ENCODE measurements at places on chromosomes 1 and 21.

- no peak for DNase-seq
These were observed 43.0 kb upstream of the TARDBP start for GRCh38 chr1:10969267-10969970.

- no peak for DNase-seq
These were observed 1096.7 kb downstream of the KCNT2 start for GRCh38 chr1:195511501-195511900.

DNA sequence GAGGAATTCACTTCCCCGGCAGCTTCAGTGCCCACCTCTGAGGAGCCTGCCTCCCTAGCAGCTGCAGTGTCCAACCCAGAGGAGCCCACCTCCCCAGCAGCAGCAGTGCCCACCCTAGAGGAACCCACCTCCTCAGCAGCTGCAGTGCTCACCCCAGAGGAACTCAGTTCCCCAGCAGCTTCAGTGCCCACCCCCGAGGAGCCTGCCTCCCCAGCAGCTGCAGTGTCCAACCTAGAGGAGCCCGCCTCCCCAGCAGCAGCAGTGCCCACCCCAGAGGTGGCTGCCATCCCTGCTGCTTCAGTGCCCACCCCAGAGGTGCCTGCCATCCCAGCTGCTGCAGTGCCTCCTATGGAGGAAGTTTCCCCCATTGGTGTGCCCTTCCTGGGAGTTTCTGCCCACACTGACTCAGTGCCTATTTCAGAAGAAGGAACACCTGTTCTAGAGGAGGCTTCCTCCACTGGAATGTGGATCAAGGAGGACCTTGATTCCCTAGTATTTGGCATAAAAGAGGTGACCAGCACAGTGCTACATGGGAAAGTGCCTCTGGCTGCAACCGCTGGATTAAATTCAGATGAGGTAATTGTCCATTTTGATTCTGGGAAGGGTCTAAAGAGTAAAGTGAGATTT, 77.4 kb upstream of the BMP8A start:
- no peak for DNase-seq

DNA sequence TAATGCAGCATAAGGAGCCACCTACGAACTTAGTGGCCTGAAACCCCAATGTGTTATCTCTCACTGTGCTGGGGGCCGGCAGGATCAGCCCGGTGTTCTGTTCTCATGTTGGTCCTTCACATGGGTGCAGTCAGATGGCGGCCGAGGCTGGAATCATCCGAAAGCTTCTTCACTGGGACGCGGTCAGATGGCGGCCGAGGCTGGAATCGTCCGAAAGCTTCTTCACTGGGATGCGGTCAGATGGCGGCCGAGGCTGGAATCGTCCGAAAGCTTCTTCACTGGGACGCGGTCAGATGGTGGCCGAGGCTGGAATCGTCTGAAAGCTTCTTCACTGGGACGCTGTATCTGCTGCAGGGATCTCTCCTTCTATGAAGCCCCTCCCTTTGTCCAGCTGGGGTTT, 12.6 kb upstream of the PCBP3 start:
- no peak for DNase-seq

DNA sequence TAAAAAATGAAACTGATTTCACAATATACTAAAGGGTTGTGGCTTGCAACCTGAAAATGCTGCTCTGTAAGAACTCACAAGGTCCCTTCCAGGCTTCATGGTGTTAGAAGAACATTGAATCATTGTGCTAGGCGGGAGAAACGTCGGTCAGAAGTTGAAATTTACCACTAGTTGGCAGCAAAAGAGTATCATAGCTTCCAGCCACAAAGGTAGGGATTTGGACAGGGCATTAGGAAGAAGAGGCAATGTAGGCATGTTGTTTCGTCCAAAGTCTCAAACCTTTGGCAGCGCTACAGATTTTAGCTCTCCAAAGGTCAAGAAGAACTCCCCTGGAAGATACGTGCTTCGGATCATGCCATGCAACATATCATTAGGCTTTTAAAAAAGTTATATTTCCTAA, 62.5 kb upstream of the ZP4 start:
- DNase-seq: no peak

DNA sequence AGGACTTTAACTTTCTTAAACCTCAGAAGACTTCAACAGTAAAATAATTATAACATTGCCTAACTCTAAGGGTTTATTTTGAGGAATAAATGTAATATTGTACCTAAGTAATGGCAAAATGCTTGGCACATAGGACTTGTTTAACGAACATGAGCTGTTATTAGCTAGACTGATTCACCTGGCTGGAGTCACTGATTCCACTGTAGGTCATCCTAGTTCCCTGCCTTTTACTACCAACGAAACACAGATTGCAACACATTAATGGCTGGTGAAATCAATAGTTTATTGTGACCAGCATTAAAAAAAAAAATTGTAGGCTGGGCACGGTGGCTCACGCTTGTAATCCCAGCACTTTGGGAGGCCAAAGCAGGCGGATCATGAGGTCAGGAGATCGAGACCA, 45.5 kb upstream of the ATP5PO start:
- no peak for DNase-seq

GRCh38 chr1:22639286-22639685, 2.9 kb downstream of the C1QA start:
- no peak for DNase-seq

DNA sequence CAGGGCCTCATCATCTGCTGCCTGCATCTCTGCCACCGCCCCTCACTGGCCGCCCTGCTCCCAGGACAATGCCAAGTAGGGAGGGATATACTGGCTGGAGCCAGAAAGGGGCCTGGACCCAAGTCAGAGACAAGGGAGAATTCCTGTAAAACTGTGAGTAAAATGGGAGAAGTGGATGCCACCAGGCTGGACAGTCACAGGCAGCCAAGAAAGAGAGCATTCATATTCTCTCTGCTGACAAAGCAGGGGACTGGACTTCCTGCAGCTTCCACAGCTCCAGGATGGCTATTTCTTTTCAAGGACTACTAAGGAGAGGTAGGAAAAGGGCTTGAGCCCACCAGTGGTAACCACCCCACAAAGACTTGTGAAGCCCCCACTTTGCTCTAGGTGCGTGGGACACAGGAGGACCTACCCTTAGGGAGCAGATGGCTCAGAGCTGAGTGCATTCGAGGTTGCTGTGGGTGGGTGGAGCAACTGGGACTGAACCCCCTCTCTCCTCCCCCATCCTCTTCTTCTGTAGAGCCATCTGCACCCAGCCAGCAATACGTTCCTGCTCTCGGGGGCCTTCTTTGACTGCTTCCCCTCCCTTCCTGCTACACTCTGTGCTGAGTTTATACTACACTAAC, 57.5 kb downstream of the GLIS1 start:
- no peak for DNase-seq

- DNase-seq: no peak
These were observed 1.9 kb downstream of the GIPC2 start for GRCh38 chr1:78047631-78048030.

- DNase-seq: no peak
These were observed 91.6 kb downstream of the TBX19 start for GRCh38 chr1:168372307-168372706.

- no peak for DNase-seq
These were observed 188.3 kb upstream of the MAP1LC3C start for GRCh38 chr1:242187171-242187570.

DNA sequence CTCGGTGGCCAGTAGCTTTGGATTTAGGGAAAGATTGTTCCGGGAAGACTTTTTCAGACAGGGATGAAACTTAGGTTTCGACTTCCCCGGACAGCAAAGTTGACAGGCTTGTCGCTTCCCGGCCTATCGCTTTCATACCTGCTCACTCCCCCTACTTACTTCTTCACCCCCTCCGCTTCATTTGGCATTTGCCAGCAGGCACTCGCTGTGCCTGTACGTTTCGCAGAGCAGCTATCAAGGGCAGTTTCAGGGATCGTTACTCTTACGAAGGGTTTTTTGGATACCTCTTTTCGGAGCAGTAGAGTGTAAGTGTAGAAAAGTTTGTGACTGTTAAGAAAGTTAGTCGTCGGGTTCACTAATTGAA, 393 bp downstream of the BLZF1 start:
- DNase-seq: no peak

All from midbrain (tissue), 1 donor.